MV-4-11 (cell line): ENCODE measurements at places on chromosomes 3 and 15.

- no peak for DNase-seq
These were observed 108.9 kb upstream of the TSC22D2 start for GRCh38 chr3:150299201-150299600.

DNA sequence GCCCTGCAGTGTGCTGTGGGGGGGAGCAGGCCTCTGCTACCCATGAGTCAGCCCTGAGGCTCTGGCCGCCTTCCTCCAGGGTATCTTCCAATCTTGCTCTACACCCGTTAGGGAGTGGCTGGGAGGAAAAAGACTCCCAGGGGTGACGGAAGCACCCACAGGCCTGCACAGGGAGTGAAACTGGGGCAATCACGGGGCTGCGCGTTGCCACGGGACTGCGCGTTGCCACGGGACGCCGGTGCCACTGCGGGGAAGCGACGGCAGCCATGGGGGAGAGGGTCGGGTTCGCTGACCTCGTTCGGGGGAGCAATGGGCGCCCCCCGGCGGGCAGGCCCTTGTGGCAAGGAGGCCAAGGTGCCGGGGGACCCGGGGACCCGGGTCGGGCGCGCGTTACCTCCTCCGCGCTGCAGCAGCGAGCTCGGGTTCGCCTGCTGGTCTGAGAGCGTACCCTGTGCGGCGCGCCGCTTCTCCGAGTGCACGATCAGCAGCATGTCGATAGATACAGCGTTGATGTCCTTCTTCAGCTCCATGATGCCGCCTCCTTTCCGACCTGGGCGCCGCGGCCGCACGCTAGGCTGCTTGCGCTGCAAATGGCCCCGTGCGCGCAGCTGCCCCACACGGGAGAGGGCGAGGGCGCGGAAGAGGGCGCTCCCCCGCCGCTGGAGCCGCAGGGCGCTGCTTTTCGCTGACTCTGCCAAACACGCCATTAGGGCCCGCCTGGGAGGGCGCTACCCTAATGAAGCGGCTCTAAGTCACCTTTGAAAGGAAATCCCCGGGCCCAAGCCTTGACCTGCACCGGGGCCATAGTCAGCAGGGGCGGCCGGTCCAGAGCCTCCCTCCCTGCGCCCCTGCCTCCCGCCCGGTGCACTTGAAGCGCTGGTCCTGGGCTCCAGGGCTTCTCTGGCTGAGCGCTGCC lies at the start of gene KY:
KY (minus strand) TSS at position 592 of the 916 bp plus-strand sequence; CDS start at position 530, 62 bp downstream.
- DNase-seq, result no peak

- no peak for DNase-seq
These were observed 273.3 kb upstream of the ZPLD1 start for GRCh38 chr3:102161384-102162006.

DNA sequence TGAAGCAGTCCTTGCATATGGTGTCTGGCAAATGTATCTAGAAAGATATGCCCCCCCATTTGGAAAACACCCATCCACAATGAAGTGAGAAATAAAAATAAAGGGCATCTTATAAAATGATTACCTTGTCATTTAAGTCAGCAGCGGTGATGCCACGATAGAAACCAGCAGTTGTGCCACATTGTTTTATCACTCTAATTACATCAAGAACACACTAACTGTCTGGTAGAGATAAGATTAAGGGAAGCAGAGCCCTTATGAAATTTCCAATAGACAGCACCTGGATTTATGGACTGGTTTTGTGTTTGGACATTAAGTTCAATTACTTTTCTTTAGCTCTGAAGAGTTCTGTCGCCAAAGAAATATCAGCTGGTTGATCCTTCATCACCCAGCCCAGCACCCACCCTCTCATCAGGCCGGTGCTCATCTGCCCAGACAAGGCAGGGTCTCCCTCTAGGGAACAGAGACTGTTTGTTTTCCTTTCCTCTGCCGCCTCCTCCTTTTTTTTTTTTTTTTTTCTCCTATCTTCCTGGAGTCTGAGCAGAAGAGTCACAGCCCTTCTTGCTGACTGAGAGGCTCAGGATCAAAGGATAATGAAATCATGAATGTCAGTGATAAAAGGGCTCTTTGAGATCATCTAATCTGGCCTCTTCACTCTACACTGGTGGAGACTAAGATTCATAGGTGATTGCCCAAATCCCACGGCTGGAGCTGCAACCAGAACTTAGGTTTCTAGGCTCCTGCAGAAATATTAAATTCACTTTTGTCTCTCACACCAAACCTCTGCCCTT lies 464.1 kb downstream of the NTRK3 start:
- no peak for DNase-seq

- no peak for DNase-seq
These were observed 26.3 kb downstream of the CLDN16 start for GRCh38 chr3:190414297-190414696.

GRCh38 chr3:115552007-115552406 lies 71.3 kb upstream of the GAP43 start:
- no peak for DNase-seq

DNA sequence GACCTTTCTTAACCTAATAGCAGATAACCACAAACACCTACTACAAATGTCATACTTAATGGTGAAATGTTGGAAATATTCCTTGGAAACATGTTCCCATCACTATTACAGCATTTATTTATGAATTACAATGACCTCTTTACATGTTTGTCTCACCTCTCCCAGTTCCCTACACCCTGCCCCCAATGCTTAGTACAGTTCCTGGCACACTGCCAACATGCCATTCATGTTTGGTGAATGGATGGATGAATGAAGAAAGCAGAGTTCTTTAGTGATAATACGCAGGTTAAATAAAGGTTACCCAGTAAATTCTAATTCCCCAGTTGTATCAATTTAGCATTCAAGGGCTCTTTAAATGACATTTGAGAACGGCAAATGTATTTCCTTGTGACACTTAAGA lies 259.9 kb upstream of the ATP11B start:
- no peak for DNase-seq

DNA sequence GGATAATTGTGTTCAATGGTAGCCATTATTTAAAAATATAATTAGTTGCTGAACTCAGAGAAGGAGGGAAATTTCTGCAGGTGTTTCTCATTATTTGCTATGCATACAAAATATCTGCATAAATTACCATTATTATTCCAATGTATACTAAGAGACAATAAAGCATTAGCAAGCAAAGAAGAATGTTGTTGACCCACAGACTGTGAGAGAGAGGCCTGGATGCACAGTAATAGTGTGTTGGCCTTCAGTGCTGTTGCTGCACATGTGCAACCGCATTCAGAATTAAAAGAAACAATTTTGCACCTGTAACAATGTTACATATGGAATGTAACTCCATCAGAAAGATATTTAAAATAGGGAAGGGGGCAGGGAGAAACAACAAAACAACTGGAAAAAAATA lies 155.6 kb upstream of the KCNH8 start:
- no peak for DNase-seq

DNA sequence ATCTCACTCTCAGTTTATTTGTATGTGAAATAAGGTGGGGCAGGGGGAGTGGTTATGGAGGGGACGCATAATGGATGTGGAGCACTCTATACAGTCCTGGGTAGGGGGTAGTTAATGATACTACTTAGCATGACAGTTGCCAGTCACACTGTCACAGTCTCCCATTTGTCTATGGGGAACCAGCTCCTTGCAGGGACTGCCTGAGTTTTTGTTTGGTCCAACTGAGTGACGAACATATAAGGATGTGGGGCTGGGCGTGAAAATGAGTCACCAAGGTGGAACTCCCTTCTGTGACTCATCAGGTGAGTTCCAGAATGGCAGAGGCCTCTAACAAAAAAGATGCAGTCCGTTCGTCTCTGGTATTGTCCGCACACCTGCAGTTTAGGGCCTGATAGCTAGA lies 235.3 kb upstream of the ST8SIA2 start:
- no peak for DNase-seq

DNA sequence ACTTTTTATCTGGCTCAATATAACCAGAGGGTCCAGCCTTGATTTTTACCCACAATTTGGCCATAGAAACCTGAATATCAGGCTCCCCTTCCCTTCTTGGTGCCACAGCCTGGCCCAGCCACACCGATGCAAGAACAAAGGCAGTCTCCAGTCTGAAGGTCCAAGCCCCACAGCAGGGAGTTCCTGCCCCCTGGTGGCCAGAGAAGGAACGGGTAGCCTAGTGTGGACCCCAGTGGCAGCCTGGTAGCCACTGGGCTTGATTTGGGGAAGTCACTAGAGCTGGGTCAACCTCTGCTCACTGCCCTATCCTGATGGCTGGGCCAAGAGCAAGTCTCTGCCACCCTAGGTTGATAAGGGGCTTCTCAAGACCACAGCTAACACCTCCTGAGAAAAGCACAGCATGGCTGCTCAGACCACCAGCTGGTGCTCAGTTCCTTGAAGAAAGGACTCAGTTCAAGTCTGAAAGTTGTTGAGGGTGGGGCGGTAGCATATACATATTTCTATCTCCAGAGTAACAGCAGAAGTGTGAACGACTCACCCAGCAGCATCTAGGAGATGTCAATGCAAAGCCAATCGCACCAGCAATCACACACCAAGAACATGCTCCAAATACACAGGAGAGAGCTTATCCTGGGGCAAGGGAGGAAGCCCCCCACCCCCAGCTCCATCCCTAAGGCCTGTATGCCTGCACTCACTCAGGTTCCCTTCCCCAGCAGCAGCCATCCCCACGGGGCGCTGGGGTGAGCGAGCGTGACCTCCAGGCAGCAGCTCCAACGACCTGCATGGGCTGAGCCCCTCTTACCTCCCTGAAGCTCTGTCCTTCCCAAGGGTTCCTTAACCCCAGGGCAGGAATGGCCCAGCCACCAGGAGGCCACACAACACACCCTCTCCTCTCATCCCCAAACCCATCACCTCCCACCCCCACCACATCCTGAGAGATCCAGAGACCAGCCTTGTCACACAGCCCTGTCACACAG lies 7.6 kb downstream of the PFKFB4 start:
- DNase-seq, result peak; percentile 88

GRCh38 chr3:106337116-106337515 lies 468.3 kb upstream of the CBLB start:
- DNase-seq, result no peak

GRCh38 chr3:32003380-32003779 lies 21.8 kb downstream of the ZNF860 start:
- DNase-seq, result no peak

DNA sequence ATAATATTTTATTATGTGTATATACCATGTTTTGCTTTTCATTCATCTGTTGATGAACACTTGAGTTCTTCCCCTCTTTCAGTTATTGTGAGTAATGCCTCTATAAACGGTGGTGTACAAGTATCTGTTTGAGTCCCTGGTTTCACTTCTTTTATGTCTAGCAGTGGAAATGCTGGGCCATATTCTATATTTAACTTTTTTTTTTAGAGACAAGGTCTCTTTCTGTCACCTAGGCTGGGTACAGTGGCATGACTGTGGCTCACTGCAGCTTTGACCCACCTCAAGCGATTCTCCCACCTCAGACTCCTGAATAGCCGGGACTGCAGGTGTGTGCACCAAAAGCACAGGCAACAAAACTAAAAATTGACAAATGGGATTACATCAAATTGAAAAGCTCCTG lies 19.9 kb downstream of the GOLM2 start:
- peak; percentile 83 for DNase-seq

GRCh38 chr3:61632568-61633175 lies 71.3 kb downstream of the PTPRG start:
- DNase-seq, result no peak

- no peak for DNase-seq
These were observed 150.5 kb downstream of the MAGI1 start for GRCh38 chr3:65888196-65888595.

DNA sequence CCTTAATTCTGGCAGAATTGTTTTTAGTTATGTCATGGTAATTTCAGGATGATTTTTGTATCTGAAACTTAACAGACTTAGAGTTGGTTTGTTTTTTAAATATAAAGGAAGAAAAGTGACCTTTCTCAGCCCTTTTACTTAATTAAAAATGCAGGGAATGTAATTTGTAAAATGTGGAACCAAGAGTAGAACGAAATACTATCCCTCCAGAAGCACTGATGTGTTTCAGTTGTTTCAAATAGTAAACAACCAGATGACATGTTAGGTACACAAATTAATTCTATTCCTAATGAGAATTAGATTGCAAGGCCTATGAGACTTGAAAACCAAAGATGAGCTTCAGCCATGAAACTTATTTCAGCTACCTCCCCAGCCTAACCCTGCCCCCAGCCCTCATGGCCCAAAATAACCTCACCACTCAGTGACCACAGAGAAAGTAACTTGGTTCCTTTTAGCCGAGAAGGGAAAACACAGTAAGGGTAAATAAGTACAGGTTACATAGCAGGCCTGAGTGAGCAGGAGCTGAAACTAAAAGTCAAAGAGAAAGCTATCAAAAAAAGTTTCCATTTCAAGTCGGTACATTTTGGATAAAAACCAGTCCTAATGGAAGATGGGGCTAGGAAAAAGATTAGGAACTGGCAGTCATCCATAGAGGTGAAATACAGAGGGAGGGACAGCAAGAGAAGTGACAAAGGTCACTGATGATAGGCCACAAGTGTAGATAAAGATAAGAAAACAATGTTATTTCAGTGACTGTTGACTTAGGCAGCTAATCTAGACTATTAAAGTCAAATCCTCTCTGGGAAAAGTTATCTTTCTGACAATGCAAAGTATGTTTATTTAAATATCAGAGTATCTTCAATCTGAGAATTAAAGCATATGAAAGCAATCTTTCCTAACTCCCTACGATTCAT lies 23.2 kb downstream of the SENP8 start:
- peak; percentile 51 for DNase-seq

- no peak for DNase-seq
These were observed 670.6 kb downstream of the PLOD2 start for GRCh38 chr3:145490088-145491048.

DNA sequence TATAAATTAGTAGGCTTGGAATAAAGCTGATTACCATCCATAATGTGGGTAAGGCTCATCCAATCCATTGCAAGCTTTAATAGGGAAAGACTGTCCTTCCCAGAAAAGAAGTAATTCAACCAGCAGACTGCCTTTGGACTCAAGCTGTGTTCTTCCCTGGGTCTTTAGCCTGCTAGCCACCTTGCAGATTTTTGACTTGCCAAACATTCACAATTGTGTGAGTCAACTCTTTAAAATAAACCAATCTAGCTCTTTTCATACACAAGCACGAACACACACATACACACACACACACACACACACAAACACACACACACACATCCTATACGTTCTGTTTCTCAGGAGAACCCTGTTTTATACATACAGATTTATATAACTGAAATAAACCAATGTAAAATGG lies 248.1 kb downstream of the NAALADL2 start:
- no peak for DNase-seq

DNA sequence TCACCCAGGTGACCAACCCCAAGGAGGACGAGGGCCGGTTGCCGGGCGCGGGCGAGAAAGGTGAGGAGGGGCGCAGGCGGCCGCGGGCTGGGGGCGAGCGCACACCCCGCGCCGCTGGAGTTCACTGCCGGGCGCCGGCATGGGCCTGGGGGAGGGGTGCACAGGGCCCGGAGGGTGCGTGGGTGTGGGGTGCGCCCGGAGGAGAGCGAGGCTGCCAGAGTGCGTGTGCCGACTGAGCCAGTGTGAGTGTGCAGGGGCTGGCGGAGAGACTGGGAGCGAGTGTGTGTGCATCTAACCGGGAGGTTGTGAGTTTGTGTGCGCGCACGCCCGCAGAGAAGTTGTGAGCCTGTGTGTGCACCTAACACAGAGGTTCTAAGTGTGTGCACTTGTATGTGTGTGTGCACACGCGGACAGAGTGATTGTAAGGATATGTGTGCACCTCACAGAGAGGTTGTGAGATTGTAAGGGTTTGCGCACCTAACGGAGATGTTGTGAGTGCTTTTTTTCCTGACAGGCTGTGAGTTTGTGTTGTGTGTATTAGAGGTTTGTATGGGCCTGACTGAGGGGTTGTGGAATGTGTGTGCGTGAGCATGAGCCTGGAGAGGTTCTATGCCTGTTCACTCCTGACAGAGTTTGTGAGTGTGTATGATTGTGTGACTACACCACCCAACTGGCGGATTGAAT lies 681 bp downstream of the CTDSPL start:
- no peak for DNase-seq
